ENCODE measurements at places on chromosomes 3 and 15. TPM values are rescaled to one million over a fixed set of nuclear protein-coding genes. Genes with fewer than 3 reads are reported as not detected.

RPUSD2 gene
- 18.6 TPM for total RNA-seq

BCL2A1 gene
- 12.6 TPM for total RNA-seq

PLXNB1 gene
- total RNA-seq: 23.5 TPM

PAQR9 gene
- 0.14 TPM for total RNA-seq

PLA2G4E gene
- total RNA-seq: not detected

MESP1 gene
- not detected for total RNA-seq

ADAMTSL3 gene
- total RNA-seq: 7.9 TPM

IVD gene
- 84.4 TPM for total RNA-seq

ANKUB1 gene
- total RNA-seq: not detected

B4GALT4 gene
- 21.6 TPM for total RNA-seq

FRMD5 gene
- total RNA-seq: not detected

RCCD1 gene
- 7.4 TPM for total RNA-seq

RPP25 gene
- 7.5 TPM for total RNA-seq

GRAMD2A gene
- total RNA-seq: not detected

TM4SF4 gene
- total RNA-seq: not detected

DNA sequence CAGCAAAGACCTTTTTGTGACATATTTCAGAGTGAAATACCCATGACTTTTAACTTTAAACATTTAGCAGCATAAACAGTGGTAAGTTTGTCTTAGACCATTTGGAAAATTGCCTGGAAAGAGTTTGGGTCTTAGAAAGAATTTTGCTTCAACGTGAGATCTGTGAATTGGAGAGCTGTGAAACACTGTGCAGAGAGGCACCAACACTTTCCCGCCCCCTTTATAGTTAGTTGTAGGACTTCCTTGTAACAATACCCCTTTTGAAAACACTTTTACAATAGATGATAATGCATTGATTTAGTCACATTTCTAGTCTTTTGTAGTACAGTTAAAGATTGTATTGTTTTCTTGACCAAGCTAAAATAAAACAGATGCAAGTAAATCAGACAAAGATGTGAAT, 43.5 kb upstream of the MBNL1 start:
- no peak for DNase-seq

- DNase-seq: no peak
Measured at GRCh38 chr3:60652829-60653228, 598.4 kb downstream of the FHIT start.

GRCh38 chr3:58419780-58420507, 13.7 kb downstream of the PDHB start:
- DNase-seq: peak; percentile 30

DNA sequence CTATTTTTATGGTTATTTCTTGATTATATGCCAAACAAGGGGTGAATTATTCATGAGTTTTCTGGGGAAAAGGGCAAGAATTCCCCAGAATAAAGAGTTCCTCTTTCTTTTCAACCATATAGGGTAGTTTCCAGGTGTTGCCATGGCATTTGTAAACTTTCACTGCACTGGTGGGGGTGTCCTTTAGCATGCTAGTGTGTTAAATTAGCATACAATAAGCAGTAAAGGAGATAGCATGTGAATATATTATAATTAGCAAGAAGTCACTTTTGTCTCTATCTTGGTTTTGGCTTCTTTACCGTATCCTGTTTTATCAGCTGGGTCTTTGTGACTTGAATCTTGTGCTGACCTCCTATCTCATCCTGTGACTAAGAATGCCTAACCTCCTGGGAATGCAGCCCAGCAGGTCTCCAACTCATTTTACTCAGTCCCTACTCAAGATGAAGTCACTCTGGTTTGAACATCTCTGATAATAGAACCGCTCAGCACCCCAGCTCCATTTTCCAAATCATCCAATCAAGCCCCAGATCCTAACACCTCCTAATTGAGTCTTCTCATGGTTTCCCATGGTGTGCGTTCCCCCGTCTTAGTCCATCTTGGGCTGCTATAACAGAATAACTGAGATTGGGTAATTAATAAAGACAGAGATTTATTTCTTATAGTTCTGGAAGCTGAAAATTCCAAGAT, 3.4 kb upstream of the SELENOT start:
- no peak for DNase-seq

DNA sequence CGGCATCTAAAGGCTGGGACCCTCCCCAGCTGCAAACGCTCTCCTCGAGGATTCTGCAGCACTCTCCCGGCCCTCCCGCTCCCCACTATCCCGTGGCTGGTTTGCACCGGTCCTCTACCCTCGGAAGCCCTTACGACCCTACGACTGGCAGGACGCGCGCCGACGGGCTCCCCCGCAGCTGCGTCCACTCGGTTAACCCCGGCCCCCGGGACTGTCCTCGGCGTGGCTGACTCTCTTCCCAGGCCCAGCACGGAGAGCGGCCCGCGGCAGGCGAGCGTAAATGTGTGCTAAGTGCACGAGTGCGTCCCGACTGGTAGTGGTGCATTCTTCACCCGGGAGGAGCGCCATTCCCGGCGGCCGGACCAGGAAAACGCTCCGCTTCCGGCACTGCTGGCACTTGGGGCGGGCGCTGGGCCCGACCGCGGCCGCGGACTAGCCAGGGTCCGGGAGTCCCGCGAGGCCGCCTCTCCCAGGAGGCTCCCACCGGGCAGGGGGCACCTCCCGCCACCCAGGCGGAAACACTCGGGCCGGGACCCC, 508 bp downstream of the GORASP1 start:
- peak; percentile 45 for DNase-seq

- DNase-seq: no peak
Measured at GRCh38 chr3:149486726-149487125, 12.2 kb downstream of the TM4SF4 start.

DNA sequence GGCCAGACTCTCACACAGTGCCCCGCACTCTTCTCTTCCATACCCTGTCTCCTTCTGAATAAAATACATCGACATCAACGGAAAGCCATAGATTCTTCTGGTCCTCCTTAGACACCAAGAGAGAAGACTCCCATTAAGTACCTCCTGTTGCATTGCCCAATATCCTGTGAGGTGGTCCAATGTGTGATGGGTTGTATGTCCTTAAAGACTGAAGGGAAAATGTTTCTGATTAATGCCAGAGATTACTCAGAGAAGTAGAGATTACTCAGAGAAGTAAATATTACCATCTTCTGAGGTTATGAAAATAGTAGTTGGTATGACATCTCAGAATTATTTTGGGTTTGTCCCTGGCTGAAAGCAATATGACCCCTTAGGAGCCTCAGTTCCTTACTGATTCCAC, 60.8 kb upstream of the GALNT15 start:
- DNase-seq: no peak

- DNase-seq: peak; percentile 31
Measured at GRCh38 chr3:25558121-25558520, 106.6 kb downstream of the TOP2B start.

GRCh38 chr15:99202176-99202552, 47.2 kb downstream of the TTC23 start:
- no peak for DNase-seq

- DNase-seq: no peak
Measured at GRCh38 chr3:42476225-42477125, 26.0 kb upstream of the VIPR1 start.

DNA sequence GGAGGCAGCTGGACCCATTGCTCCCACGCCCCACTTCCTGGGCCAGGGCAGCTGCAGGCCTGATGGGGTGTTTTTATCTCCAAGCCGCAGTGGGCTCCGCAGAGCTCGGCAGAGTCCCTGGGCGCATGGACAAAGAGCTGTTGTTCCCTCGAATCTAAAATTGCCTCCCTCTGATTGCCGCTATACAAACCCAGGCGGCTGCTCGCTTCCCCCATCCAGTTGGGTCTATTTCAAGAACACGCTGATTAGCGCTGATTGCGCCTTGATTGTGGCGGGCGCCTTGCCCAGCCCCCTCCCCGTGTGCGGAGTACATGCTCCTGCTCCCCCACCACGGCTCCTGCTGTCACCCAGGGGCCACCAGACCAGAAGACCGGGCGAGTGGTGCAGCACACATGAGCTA, 43.4 kb upstream of the SLC6A1 start:
- DNase-seq: no peak

DNA sequence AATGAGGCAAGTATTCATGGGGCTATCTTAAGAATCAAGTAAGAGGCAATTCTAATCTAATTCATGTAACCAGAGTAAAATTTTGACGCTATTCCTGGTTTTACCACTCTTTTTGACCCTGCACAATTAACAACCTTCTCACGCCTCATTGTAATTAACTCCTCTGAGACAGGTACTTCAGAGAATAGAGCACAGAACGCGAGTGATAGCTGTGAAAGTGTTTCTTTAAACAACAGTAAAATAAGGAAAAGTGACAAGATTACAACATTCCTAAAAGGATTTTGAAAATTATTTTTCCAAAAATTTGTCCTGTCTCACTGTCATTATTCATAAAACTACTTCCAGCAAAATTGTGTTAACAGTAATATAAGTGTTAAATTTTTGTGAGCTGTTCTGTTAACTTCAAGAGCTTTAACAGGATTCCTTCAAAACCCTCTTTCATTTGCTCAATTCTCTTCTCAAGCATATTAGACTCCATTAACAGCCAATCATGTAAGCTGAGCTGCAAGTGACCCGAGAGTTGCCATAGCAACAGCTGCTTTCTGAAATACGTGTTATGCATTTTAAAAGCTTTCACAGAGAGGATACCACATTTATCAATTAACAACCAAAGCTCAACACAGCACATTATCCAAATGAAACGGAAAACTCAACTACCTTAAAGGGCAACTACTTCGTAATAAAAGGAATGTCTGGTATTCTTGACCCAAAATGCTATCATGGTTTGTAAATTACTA, 93.1 kb downstream of the STAG1 start:
- no peak for DNase-seq

DNA sequence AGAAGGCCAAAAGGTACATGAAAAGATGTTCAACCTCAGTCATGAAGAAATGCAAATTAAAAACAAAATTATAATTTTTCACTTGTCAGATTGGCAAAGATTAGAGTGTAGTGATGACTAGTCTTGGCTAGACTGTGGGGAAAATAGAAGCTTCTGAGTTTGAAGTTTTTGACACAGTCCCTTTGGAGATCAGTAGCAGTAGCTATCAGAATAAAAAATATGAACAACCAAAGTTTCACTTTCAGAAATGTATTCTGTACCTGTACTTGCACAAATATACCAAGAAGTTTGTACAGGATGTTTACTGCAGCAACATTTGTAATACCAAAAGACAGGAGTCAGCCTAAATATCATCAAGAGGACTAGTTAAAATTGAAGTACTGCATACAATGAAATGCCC, 14.1 kb downstream of the ATP2C1 start:
- DNase-seq: no peak

- no peak for DNase-seq
Measured at GRCh38 chr3:177553012-177553411, 355.7 kb upstream of the TBL1XR1 start.

DNA sequence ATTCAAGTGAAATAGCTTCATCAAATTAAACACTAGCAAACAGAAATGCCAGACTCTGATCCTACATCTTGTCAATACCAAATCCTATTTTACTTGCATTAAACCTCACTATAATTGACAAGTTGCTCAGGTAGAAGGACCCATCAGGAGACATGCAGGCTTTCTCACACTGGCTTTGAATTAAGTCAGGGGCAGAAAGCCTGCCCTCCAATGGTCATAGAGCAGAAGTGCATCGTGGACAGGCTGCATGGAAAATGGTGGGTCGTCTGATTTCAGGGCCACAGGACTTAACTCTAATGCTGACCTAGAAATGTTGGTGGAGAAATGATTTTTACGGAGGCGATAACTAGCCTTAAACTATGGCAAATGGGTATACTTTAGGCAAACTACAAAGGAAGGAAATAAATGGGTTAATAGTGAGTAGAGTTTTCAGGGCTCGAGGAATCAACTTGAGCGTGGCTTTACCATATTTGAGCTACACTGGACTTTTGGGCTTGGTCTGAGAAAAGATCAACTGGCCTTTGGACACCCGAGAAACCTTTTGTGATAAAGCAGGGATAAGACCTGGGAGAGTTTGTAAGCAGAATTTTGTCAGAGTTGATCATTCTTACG, 283.9 kb downstream of the GRM7 start:
- DNase-seq: no peak

- no peak for DNase-seq
Measured at GRCh38 chr3:42123012-42123581, 31.9 kb downstream of the TRAK1 start.

GRCh38 chr3:69115731-69116130, 6.7 kb downstream of the LMOD3 start:
- DNase-seq: no peak

- DNase-seq: no peak
Measured at GRCh38 chr3:24067483-24067882, 122.4 kb downstream of the NR1D2 start.

GRCh38 chr15:33411596-33412540, 101.1 kb downstream of the RYR3 start:
- no peak for DNase-seq

DNA sequence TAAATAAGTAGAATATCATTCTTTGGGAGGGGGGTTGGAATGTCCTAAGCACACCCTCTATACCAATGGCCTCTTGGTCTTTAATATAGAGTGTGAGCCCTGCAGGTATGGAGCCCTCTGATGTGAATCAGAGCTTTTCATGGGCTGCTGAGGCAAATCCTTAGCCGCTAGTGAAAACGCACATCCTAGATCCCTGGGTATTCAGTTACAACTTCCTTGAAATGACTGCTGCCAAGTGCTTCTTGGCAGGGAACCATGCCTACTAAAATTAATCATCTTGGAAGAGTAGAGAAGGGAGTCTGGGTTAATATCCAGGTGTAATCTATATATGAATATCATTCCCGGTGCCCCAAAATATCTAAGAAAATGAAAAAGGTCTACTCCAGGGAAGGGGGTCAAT, 109.1 kb downstream of the POLQ start:
- no peak for DNase-seq

DNA sequence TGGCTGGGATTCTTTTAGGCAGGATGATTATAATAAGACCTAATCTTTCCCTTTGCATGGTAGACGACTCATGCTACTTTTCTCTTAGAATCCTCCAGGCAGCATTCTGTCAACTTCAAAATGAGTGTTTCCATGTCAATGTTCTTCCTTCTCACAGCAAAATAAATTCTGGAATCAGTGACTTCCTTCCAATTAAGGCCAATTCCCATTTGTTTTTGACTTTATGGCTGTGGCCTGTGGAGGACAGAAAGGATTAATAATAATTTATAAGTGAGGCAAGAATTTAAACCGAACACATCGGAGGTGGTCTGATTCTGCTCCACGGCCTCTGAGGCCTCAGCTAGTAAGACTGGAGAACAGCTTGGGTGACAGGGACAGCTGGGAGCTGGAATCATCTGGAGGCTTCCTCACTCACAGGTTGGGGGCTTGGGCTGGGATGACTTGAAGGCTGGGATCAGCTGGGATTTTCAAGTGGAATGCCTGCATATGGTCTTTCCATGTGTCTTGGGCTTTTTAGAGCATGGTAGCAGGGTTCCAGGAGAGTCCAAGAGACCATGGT, 241.8 kb upstream of the MCTP2 start:
- DNase-seq: no peak

DNA sequence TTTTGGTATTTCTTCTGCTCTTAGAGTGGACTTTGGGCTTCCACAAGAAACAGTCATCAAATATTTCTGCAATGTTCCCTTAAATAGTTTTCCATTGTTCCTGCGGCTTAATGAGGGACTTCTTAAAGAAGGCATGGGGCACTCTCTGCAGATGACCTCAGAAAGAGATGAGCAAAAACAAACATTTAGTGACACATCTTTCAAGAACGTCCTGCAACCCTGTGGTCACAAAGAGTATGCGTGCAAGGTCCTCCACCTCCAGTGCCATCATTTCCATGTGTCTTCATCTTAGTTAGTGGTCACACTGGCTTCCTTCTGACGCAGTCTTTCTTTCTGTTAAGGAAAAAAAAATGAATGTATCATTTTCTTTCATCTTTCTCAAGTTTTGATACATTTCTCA, 56.2 kb downstream of the GREM1 start:
- DNase-seq: no peak
